ENCODE measurements at places on chromosomes 11 and 22. TPM values are rescaled to one million over a fixed set of nuclear protein-coding genes. Genes with fewer than 3 reads are reported as not detected.

GRM5 gene
- total RNA-seq = 0.06 TPM

TEX12 gene
- 0.13 TPM for total RNA-seq

TMEM191B gene
- 3.1 TPM for total RNA-seq

SMIM35 gene
- total RNA-seq = not detected

EMSY gene
- 11.8 TPM for total RNA-seq

API5 gene
- total RNA-seq = 68.7 TPM
